Testis (tissue), 5 donors: ENCODE measurements at places on chromosomes 5 and 9.

DNA sequence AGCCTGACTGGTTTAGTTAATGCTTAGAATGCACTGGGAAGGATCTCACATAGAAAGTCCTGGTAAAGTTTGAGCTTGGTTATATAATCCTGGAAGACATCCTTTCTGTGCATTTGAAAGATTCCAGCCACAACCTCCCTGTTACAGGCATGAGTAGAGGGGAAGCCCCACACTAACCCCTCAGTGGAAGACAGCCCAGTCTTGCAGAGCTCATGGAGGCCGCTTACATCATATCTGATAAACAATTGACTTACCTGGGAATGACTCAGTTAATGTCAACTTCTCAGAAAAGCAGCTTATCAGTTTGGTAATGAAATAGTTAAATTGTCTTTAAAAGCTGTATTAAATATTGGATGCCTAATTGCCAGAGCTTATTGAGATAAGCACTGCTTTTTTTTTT is 28.1 kb upstream of the PDE8B start:
- DNase-seq = no peak

DNA sequence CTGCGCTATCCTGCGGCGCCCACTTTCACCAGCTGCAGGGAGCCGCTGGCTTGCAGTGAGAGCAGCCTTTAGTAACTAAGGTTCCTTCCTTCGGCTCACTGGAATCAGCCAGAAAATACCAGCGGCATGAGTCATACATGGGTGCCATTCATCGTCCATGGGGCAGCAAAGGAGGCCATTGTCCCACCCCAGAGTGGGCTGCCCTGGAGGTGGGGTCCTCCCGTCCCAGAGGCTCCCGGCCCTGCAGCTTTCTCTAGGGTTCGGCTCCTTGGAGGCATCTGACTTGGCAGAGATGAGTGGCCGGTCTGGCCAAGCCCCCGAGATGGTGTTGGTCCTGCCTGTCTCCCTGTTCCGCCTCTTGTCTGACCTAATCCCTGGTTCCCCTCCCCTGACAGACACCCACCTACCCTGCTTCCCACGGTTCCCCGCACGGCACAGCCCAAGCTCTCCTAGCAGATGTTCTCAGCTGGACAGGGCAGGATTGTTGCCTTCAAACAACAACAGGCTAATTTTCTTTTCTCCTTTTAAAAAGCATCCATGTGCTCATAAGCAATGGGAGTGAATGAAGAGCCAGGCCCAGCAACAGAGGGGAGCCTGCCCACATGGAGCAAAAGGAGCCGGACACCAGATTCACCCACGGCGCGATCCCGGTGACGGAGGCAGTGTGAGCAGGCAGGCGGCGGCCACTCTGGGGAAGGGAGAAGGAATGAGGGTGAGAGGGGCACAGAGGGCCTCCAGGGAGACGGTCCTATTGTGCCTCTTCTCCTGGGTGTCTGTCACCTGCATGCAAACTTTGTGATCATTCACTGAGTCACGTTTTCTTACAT is 97.0 kb upstream of the COL5A1 start:
- DNase-seq = no peak

- DNase-seq = no peak
Observed at GRCh38 chr9:18141681-18142080, 332.3 kb upstream of the ADAMTSL1 start.

GRCh38 chr9:137973829-137974416 is 96.3 kb downstream of the CACNA1B start:
- DNase-seq = peak; percentile 6

- DNase-seq = no peak
Observed at GRCh38 chr9:127058645-127059021, 63.8 kb downstream of the ANGPTL2 start.

- peak; percentile 82 for DNase-seq
Observed at GRCh38 chr5:93582677-93583438, at the start of gene NR2F1. Gene NR2F1 (plus strand): TSS chr5:93583222. CDS start chr5:93585024, 1,802 bp downstream.

DNA sequence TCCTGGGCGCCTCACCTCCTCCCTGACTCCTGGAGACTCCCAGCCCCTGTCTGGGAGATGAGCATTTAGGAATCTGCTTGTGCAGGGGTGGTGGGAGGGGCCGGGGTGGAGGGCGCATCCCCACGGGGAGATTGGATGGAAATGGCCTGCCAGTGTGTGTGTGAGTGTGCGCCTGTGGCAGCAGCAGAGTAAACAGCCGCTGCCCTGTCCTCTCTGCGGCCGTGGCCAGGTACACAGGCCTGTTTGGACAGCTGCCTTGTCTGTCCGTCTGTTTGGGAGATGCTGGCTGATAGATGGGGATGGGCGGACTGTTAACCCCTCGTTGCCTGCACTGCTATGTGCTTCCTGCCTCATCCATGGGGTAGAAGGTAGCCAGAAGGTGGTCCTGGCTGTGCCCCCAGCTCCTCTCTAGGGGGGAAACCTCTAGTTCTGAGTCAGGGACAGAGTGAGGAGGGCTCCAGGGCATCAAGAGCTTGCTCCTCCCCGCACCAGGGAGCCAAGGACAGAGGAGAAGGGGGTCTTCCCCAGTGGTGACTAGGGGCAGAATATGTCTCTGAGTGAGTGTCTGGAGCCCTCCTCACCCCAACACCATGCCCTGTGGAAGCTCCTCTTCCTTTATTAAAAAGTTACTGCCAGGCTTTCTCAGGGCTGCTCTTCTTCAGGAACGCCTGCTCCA is 60.1 kb downstream of the LMX1B start:
- DNase-seq = no peak

GRCh38 chr5:137070521-137070920 is 428.6 kb downstream of the SPOCK1 start:
- DNase-seq = no peak

GRCh38 chr9:133109931-133110650 is 10.9 kb downstream of the RALGDS start:
- no peak for DNase-seq

- no peak for DNase-seq
Observed at GRCh38 chr5:151596828-151597539, 5.9 kb upstream of the FAT2 start.

DNA sequence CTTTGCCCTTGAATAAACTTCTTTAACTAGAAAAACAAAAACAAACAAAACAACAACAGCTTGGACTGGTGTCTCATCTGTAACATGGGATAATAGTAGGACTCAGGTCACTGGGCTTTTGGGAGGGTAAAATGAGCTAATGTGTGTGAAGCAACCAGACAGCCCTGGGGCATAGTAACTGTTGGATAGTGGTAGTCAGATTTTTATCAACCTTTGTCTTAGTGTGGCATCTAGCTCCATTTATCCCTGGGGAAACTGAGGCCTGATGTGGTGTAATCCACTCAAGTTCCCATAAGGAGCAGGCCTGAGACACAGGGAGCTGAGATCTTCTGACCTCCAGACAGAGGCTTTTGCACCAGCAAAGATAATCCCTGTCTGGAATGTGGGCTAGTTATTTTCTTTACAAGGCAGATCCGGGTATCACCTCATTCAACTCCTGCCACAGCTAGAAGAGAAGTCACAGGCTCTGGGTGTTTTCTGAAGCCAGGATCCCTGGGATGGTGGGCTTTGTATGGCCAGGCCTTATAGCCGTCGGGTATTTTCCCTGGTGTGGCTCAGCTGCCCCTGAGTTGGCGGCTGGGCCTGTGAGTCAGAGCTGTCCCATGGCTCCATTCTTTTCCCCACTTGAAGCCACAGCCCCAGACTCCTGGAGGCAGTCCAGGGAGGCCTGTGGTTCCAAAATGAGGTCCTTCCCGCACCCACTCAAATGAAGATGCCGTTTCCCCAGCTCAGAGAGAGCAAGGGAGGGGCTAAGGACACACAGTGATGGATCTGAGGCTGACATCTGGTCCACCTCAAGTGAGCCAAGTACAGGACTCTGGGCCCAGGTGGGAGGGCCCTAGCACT is 26.1 kb upstream of the CSF1R start:
- DNase-seq = peak; percentile 58

GRCh38 chr5:132427281-132428146 is 58.0 kb downstream of the SLC22A5 start:
- DNase-seq = no peak

- no peak for DNase-seq
Observed at GRCh38 chr5:93601802-93602155, 18.8 kb downstream of the NR2F1 start.

DNA sequence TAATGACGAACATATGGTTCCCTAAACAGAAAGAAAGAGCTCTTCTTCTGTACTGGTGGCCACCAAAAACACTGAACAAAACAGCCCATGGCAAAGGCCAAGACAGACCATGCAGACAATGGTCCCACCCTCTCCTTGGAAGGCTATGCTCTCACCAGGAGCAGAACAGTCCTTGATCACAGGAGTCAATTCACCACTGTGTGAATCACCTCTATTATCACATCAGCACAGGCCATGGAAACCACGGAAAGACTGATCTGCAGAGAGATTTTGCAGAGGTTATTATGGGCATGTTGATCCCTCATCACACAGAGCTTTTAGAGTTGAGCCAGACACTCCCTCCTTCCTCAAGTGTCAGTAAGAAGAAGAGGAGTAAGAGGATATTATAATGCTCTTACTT is 134.0 kb upstream of the RASEF start:
- no peak for DNase-seq

- DNase-seq = no peak
Observed at GRCh38 chr5:132774406-132774805, 2.6 kb downstream of the SEPTIN8 start.

DNA sequence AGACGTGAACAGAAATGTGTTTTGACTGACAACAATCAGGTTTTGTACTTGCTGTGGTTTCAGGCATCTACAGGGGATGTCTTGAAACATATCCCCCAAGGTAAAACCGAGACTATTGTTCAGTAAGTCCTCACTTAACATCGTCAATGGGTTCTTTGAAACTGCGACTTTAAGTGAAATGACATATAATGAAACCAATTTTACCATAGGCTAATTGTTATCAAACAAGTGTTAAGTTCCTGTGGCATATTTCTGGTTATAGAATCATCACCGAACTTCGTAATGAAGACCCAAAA is 16.4 kb upstream of the OMD start:
- no peak for DNase-seq

DNA sequence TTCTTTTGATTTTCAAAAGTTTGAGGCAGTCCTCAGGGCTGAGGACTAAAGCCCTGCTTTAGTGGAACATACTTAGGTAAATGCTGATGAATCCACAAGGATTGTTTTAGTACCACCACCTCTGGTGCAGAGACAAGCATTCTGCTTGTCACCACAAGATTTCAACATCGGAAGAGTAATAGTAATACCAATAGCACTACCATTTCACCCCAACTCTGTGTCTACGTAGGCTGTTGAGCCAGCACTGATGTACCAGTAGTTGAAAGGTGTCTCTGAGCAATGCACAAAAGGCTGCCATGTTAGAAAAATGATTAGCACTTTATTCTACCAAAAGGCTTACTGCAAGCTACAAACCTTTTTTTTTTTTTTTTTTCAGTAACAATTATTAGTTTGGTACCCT is 213.2 kb upstream of the SLC24A2 start:
- no peak for DNase-seq

DNA sequence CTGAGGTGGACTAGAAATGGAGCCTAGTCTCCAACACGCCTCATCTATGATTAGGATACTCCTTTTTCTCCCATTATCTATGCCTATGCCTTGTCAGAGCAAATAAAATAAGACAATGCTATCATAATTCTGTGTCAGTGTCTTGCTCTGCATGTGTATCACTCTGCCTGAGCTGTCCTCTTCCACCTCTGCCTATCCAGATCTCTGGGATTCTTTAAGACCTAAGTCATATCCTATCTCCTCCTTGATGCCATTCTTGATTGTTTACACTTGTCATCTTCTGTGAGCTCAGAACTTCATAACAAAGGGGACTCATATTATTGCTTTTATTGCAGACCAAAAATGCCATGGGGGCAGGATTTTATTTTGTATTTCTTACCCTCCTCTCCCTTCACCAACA is 351.2 kb upstream of the C9orf72 start:
- DNase-seq = no peak

DNA sequence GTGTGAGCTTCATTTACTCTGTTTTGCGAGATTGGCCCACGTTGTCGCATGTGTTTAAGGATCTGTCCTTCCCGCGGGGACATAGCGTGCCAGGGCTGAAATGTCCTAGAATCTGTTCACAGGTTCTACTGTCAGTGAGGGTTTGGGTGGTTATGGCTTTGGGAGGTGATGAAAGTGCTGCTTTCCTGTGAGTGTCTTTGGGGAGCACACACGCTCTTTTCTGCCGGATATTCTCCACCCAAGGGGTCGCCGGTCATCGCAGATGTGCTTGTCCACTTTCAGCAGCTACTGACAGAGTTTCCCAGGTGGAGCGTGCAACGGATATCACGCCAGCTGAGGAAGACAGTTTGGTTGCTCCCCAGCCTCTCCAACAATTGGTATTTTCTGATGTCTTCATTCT is 32.1 kb downstream of the PROP1 start:
- no peak for DNase-seq

GRCh38 chr5:149733129-149733900 is 3.2 kb downstream of the PPARGC1B start:
- no peak for DNase-seq

DNA sequence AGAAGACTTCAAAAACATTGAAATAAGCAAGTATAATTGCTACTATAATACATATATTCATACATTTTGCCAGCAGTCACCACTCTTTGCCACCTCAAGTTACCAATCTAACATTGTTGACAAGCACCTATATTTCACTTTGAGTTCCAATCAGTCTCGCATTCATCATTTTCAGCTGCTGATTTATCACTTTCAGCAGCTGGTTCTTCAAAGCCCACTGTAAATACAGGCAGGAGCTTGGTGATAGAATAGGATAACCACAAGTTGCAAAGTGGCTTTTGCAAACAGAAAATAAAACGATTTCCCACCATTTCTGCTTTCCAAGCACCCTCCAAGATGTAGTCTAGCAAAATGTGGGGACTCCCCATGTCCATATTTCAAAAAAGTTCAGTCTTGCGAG is 114.2 kb upstream of the ITGA1 start:
- no peak for DNase-seq

DNA sequence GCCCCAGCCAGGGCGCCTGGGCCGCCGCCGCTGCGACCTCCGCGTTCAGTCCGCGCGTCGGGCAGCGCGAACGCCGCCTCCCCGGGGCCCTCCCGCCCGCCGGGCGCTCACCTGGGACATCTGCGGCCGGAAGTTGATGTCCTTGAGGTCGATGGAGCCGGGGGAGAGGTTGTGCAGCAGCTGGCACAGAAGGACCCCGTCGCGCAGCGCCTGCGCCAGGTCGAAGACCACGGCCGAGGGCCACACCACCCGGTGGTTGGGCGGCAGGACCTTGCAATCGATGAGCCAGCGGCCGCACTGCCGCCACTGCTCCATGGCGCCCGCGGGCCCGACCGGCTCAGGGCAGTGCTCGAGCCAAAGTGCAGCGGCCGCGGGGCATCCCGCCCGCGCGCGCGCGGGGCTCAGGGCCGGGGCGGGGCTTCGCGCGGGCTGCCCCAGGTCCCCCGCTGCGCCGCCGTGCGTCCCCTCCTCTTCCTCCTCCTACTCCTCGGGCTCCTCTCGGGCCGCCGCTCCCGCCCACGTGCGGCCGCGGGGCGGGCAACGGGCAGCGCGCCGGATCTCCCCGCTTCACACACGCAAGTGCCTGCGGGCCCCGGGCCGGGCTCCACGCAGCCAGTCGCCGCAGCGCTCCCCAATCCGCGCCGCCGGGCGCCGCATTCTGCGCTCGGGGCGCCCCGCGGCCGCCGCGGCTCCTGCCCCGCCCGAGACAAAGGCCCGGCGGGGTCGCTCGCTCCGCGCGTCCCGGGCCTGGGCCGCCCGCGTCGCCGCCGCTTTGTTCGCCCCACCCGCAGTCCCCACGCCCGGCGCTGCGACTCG is at the start of gene VAV2:
TSS of gene VAV2 (minus strand) at position 361 of the 816 bp plus-strand sequence. CDS start at position 315, 46 bp downstream.
- DNase-seq = peak; percentile 50

- DNase-seq = no peak
Observed at GRCh38 chr5:85814596-85814995, 803.1 kb upstream of the COX7C start.

- DNase-seq = peak; percentile 70
Observed at GRCh38 chr9:110911659-110912418, 126.4 kb downstream of the LPAR1 start.

GRCh38 chr5:160493806-160494338 is 72.2 kb downstream of the PTTG1 start:
- no peak for DNase-seq
